Suprapubic skin (tissue), 4 donors: ENCODE measurements at places on chromosomes 3 and 15. TPM values are rescaled to one million over a fixed set of nuclear protein-coding genes. Genes with fewer than 3 reads are reported as not detected.

DNA sequence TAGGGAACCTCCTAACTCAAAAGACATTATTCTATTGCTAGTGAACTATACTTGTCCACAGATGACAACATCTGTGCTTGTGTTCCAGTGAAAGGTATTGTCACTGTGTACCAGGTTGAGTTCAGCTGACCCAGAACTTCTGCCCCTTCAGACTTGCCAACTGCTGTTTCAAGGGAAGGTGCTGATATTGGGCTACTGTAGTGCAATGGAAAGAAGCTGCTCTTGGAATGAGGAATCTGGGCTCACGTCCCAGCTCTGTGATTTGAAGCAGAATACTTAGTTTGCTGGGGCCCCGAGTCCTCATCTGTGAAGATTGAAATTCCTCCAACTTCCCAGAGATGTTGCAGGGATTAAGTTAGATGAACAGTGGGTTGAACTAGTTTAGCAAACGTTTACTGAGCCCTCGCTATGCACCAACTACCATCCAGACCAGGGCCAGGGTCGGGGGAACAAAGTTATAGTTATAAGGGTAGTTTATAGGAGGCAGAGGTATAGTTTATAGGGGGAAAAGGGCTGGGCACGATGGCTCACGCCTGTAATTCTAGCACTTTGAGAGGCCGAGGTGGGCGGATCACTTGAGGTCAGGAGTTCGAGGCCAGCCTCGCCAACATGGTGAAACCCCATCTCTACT lies 15.9 kb upstream of the UMPS start:
- peaks cover 4% of the 10 kb centered on the region for H3K27me3 ChIP-seq
- no peaks in the 10 kb centered on the region for H3K36me3 ChIP-seq
- no peaks in the 10 kb centered on the region for H3K4me1 ChIP-seq

The LSAMP gene
- total RNA-seq, result 4.8 TPM

The CCR3 gene
- not detected for total RNA-seq

- H3K36me3 ChIP-seq, result no peaks in the 10 kb centered on the region
- H3K27me3 ChIP-seq, result no peaks in the 10 kb centered on the region
- no peaks in the 10 kb centered on the region for H3K4me1 ChIP-seq
- H3K4me3 ChIP-seq, result no peak overlapping the region
- no peak for DNase-seq
Observed at GRCh38 chr3:124202754-124203153, 210.8 kb upstream of the ROPN1 start.

DNA sequence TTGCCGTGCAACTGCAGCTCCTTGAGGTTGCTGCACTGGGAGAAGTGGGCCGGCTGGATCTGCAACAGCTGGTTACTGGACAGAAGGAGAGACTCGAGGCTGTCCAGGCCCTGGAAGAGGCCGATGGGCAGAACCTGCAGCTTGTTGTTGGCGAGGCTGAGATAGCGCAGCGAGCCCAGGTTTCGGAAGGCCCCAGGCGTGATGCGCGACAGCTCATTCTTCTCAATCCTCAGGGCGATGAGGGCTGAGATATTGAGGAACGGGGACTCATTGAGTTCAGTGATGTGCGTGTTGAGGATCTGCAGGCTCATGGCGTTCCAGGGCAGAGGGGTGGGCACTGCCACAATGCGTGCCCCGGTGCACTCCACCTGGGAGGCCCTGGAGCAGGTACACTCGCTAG lies 9.0 kb downstream of the LRRC15 start:
- DNase-seq, result no peak
- H3K4me1 ChIP-seq, result no peaks in the 10 kb centered on the region
- no peaks in the 10 kb centered on the region for H3K27me3 ChIP-seq
- no peak overlapping the region for H3K4me3 ChIP-seq

- H3K4me3 ChIP-seq, result no peak overlapping the region
- no peak for DNase-seq
- H3K27ac ChIP-seq, result no peak overlapping the region
- H3K36me3 ChIP-seq, result no peaks in the 10 kb centered on the region
- H3K4me1 ChIP-seq, result no peaks in the 10 kb centered on the region
- H3K27me3 ChIP-seq, result no peaks in the 10 kb centered on the region
Observed at GRCh38 chr3:158005391-158006100, 100.7 kb downstream of the SHOX2 start.
